Upper lobe of left lung (tissue), 6 donors: ENCODE measurements at places on chromosomes 2 and 18. TPM values are rescaled to one million over a fixed set of nuclear protein-coding genes. Genes with fewer than 3 reads are reported as not detected.
A peak's percentile ranks its signal among the peaks of the same experiment; 100 is the strongest.

DNA sequence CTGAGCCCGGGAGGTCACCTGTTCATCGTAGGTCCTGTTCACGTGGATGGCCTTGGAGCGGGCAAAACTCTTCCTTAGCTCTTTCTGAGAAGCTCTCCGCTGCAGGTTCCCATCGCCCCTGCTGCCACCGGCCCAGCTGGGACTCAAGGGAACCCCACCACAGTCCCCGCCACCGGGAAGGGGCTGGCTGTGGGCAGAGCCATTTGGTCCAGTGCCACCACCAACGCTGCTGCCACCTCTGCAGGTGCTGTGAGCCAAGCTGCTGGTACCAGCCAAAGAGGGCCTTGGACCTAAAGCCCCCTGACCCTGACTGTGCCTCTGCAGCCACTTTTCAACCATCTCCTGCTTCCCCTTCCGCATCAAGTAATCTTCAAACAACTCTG is 586 bp downstream of the PDE11A start:
- DNase-seq, result peak; percentile 63

DNA sequence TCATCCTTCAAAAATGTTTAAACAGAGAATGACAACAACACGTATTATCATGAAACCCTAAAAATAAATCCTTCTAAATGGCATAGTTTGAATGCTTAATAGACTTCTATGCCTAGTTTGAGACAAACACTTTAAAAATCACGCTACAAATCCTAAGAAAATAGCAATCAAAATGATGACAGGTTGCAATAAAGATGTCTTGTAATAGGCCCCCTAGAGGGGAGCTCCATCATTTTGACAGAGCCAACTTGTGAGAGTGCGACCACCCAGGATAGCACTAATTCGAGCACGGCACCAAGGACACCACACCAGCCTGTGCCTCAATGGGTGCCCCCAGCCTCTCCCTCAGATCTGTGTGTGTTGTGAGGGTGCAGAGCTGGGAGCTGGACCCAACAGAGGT is 241.3 kb upstream of the PXDN start:
- no peak for DNase-seq

DNA sequence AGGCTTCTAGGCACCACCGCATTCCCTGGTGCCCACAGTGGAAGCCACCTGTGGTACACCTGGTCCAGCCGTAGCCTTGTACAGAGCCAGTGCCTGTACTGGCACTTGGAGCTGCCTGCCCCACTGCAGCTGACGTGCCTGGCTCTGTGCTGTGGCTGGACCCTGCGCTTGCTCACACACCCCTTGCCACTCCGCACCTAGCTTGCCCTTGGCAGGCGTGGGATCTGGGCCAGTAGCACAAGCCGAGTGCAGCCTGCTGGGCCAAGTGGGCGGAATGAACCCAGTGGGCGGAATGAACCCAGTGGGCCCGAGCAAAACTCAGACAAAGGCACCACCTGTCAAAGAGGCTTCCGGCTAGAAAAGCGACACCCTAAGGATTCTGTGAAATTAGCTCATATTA is 126.3 kb downstream of the ARHGAP28 start:
- DNase-seq, result no peak

Gene KCNE4
- 0.20 TPM for total RNA-seq

Gene CD28
- total RNA-seq, result 3.3 TPM

GRCh38 chr18:54776282-54776977 is 51.8 kb upstream of the RAB27B start:
- DNase-seq, result peak; percentile 38

- no peak for DNase-seq
Measured at GRCh38 chr2:8615252-8615575, 66.6 kb upstream of the ID2 start.

GRCh38 chr18:21452796-21453510 is 147.6 kb downstream of the ESCO1 start:
- no peak for DNase-seq

- no peak for DNase-seq
Measured at GRCh38 chr2:149141046-149141445, 102.5 kb downstream of the LYPD6B start.

DNA sequence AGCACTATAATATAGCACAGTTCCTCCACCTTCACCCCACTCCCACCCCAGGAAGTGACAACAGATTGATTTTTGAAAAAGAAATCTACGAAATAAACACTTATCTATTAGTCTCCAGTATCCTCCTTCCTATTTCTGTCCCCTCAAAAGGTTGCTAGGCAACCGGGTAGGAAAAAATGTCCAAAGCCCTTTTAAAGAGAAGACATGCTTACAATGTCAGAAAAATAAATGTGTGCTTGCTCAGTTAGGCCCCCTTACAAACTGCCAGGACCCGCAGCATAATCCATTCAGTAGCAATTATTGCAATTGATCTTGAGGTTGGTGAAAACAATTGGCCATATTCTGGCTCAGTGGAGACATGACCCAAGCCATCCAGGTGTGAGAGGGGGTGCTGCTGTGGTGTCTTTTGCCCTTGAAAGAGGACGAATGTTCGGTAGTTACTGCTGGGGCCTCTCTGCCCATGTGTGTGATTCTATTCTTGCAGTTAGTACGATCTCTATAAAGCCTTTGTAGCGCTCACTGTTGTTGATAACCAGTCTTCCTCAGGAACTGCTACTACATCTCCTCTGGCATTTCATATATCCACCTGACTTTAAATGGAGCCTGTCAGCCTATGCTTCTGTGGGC is 144.3 kb downstream of the MYO3B start:
- DNase-seq, result no peak

Gene SAG
- total RNA-seq, result not detected

- DNase-seq, result no peak
Measured at GRCh38 chr2:238690511-238690910, 157.4 kb upstream of the TWIST2 start.

Gene DTNA
- 25.1 TPM for total RNA-seq

Gene AGXT
- 0.30 TPM for total RNA-seq

DNA sequence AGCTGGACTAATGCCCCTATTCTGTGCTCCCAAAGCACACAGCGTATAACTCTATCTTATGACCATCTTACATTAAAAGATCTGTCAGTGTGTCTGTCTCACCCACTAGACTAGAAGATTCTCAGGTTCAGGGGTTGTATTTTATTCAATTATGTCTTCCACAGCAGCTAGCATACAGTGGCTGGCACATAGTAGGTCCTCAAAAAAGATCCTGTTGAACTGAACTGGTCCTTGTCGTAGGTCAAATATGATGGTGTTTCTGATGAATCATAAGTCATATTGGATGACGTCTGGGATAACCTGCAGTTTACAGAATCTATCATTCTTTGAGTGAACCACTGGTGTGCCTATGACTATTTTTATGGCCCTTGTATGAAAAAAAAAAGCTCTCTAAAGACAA is 11.3 kb upstream of the TTC39C start:
- DNase-seq, result no peak

Gene LCT
- total RNA-seq, result not detected

GRCh38 chr2:28627722-28628480 is 123.7 kb upstream of the PPP1CB start:
- DNase-seq, result no peak

Gene SCN7A
- total RNA-seq, result 65.0 TPM

- DNase-seq, result no peak
Measured at GRCh38 chr2:109280804-109281203, 151.8 kb downstream of the SH3RF3 start.

DNA sequence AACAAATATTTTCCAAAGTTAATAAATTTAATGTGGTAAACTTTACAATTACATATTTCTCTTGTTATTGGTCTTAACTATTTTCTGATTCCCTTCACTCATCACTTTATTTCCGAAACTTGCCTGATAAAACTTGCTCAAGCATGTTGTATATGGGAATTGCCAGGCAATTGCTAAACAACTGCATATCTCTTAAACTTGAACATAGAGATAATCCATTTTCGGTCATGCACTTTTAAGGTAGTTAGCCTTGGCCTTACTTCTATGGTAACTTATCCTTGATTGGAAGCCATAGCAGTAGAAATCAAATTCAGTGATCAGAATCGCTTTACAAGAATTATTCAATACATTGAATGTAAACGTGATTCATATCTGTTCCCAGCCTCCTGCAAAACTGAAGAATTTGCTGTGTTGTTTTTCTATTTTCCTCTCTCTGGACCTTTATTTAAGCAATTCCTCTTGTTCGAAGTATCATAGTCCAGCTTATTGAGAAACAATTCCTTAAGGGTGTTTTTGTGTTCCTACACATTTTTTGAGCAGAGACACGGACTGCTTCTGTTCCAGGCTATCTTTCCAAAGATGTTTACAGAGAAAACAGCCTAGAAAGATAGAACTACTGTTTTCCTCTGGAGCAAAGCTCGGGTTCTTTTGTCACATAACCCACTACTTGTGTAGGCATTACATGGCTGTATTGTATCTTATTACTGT is 674.3 kb downstream of the IRS1 start:
- DNase-seq, result no peak

Gene GAL3ST2
- total RNA-seq, result not detected

DNA sequence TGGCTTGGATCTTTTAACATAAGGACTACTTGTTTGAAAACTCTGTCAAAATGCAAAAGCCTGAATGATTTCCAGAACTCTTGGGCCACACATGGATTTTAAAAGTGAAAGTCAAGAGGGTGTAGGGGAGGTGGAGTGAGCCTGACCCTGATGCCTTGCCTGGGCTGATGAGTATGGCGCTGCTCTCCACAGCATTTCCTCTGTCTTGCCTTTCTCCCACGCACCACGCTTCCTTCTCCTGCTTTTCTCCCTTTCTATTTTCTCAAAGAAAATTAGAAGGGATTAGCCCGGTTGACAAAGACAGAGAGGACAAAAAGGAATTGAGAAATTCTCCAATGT is 207.0 kb upstream of the CCDC68 start:
- DNase-seq, result no peak

- peak; percentile 62 for DNase-seq
Measured at GRCh38 chr2:127061375-127062273, 45.3 kb downstream of the BIN1 start.

- DNase-seq, result no peak
Measured at GRCh38 chr18:36265015-36265414, 32.5 kb upstream of the FHOD3 start.

DNA sequence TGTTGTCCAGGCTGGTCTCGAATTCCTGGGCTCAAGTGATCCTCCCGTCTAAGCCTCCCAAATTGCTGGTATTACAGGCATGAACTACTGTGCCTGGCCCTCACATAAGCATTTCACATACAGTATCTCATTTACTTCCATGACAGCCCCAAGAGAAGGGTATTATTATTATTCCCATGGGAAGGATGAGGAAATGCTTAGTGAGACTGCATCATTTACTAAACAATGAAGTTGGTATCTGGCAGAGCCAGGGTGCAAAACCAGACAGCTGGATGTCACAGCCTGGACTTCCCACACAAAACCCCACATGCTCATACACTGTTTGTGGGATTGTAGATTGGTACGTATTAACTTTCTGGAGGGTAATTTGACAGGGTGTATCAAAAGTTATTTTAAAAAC is 29.9 kb downstream of the DAPL1 start:
- no peak for DNase-seq

DNA sequence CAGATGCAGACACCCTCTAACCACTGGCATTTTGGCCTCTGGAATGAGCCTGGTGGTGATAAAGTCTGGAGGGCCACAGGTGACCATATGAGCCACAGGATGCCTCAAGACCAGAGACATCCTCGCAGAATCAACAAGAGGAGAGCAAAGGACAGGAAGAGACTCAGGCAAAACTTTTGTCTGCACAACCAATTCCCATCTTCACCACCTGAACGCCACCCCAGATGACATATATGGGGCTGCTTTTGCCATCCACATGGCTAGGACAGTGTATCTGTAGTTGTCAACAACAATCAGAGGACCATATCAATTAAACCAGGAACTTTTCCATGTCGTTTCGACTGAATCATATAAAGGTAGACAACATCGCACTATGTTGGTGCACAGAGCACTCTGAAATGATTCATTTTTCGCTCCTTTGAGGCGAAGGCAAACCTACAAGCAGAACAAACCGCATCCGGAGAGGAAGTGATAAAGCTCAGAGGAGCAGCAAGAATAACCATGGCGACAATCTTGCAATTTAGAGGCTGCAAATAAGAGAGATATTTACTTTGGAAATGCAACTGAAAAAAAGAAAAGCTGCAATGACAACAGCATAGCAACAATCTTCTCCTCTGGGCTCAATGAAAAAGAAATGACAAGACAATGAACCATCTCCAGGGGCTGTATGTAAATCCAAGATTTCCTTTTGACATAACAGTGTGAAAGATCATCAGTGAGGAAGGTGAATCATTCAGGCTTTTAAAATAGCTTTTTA is 204.5 kb downstream of the ARL4C start:
- no peak for DNase-seq

DNA sequence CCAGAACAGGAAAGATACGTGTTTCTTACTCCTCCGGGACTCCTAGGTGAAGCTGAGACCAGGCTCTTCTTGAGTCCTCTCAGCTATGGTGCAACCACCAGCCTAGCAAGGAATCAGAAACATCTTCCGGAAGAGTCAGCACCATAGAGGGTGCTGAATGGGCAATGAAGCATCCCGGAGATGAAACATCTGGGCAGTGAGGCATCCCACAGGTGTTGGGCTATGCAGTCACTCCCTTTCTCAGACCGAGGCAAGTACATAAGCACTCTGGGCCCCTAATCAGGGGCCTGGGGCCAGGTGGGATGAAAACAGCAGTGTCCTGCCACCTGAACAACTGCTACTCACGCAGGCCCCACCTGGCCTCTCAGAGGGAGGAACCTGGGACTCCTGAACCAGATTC is 1.4 kb upstream of the CAPN10 start:
- DNase-seq, result no peak

DNA sequence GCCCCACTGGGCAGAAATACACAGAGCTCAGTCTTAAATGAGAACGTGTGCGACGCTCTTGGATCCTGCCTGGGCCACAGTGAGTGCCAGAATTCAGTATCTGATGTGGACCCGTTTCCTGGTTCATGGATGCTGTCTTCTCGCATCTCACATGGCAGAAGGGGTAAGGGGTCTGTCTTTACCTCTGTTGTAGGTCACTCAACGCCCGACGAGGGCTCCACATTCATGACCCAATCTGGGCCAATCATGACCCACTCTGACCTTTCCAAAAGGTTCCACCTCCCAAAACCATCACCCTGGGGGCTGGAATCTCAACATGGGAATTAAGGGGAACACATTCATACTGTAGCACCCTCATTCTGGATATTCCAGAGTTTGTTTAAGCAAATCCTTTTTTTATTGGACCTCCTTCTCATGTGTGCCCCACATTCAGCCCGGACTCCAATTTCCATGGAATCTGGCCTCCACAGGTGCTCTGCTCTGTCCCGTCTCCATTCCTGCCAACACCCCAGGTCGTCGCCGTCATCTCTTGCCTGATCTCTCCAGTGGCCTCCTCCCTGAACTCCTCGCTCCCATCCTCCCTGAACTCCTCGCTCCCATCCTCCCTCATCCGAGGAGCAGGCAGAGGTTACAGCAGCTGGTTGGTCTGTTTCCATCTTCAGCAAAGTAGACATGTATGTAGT is 78.9 kb upstream of the OTOS start:
- no peak for DNase-seq

- no peak for DNase-seq
Measured at GRCh38 chr18:57220930-57221483, 74.1 kb downstream of the BOD1L2 start.

GRCh38 chr2:140506606-140507005 is 1624.2 kb downstream of the LRP1B start:
- no peak for DNase-seq

GRCh38 chr2:44959855-44960254 is 18.4 kb downstream of the SIX3 start:
- DNase-seq, result no peak
